ENCODE measurements at places on chromosomes 1 and 21.
A peak's percentile ranks its signal among the peaks of the same experiment; 100 is the strongest.

GRCh38 chr1:176531036-176531435 is 68.1 kb downstream of the PAPPA2 start:
- DNase-seq: no peak

GRCh38 chr1:43621386-43621785 is 28.6 kb upstream of the KDM4A start:
- no peak for DNase-seq

GRCh38 chr1:27106561-27107323 is 48.2 kb downstream of the SLC9A1 start:
- no peak for DNase-seq

- no peak for DNase-seq
These were observed 4.5 kb downstream of the CDKN2C start for GRCh38 chr1:50974618-50974935.

GRCh38 chr1:201982082-201982622 is 296 bp upstream of the RNPEP start:
- DNase-seq: peak; percentile 48

DNA sequence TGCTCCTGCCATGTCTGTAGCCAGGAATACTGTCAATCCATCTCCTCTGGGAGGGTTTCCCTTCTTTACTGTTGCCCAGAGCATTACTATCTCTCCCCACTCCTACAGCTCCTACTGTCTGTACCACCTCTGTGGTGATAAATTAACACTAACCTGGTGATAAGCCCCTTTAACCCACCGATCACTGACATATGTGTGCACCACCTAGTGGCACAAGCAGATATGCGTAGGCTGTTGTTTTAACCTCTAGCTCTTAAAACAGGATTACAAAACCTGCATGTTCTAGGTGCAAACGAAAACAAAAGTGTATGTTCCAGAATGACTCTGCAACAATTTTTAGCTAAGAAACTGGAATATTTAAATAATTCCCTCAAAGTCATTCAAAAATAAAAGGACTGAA is 93.9 kb upstream of the BEND5 start:
- no peak for DNase-seq

GRCh38 chr1:94565901-94566300 is 24.3 kb upstream of the F3 start:
- no peak for DNase-seq

GRCh38 chr1:33640114-33640660 is 167.7 kb downstream of the ZSCAN20 start:
- DNase-seq: no peak

- no peak for DNase-seq
These were observed 23.8 kb upstream of the FAM163A start for GRCh38 chr1:179719272-179719671.

DNA sequence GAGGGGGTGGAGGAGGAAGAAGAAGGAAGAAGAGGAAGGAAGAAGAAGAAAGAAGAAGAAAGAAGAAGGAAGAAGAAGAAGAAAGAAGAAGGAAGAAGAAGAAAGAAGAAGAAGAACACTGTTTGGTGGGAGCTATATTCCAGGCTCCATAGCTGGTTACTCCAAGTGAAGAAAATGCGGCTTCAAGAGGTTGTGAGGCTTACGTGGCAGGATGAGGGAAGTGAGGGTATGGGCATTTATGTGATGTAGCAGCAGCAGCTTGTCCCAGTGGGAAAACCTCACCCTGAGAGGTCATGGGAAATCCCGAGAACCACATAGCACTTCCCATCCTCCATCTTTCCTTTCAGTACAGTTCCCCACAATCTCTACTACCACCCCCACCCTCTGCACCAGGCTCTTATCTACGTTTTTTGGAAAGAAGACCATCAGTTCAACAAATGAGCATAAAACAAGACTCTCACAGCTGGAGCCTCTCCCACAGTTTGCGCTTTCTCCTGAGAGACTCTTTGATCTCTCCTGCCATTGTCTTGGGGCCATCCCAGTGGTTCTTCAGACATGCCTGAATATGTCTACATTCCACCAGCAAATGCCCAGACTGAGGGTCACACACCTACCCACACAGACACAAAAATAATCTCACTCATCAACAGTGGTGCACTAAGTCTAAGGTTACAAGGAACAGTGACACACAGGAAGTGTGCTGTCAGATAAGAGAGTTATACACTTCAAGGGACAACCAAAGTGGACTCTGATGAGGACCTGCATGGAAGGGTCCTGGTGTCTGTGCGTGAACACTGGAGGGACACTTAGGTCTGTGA is 77.9 kb upstream of the KCNJ15 start:
- no peak for DNase-seq

DNA sequence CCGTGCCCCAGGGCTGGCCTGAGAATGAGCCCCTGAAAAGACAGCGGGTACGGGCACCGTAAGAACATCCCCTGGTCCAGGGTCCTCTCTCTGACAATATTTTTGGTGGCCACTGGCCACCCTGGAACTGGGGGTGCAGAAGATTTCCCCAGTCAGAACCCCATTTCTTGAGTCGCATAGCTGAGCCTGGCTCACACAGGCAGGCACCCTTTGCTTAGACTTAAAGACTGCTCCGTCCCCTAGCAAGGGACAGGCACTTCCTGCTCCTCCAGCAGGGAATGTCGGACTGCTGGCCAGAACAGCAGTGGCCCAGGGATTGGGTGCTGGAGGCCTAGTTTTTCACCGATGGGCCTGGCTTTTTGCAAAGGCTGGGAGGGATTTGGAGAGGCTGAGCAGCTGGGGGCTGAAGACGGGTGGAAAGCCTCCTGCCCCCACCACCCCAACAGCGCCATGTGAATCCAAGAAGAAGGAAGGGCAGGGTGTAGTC is 4.3 kb downstream of the OLIG2 start:
- DNase-seq: no peak

DNA sequence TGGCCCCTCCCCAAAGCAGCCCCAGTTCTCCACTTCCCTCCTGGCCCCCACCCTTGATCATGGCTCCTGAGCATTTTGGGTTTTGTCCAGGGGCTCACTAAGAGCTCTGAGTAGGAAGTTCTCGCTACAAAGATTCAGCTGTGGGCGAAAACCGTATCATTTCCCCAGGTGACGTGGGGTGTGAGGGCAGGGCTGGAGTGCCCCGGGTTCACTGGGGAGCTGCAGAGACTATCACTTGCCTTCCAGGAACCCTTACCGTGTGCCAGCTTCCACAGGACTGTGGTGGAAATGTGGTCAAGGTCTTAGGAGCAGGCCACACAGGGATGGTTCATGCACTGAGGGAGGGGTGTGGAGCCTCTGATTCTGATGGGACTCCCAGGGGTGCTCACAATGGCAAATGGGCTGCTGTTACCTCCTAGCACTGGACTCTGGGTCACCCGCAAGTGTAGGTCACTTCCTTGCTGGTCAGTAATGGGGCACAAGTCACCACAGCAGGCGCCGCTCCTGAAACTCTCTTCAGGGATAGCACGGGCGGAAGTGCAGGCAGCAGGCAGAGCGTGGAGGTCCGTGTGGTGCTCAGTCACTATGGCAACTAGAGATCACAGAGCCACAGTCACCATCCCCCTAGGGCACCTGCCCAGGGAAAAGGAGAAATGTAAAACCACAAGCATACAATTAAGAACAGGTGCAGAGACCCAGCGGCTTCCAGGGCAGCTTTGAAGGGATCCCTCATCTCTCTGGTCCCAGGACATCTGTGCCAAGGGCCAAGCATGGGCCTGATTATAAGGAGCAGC is 35.4 kb downstream of the RSPH1 start:
- DNase-seq: no peak

GRCh38 chr1:95201905-95202304 is 32.1 kb upstream of the RWDD3 start:
- DNase-seq: no peak

DNA sequence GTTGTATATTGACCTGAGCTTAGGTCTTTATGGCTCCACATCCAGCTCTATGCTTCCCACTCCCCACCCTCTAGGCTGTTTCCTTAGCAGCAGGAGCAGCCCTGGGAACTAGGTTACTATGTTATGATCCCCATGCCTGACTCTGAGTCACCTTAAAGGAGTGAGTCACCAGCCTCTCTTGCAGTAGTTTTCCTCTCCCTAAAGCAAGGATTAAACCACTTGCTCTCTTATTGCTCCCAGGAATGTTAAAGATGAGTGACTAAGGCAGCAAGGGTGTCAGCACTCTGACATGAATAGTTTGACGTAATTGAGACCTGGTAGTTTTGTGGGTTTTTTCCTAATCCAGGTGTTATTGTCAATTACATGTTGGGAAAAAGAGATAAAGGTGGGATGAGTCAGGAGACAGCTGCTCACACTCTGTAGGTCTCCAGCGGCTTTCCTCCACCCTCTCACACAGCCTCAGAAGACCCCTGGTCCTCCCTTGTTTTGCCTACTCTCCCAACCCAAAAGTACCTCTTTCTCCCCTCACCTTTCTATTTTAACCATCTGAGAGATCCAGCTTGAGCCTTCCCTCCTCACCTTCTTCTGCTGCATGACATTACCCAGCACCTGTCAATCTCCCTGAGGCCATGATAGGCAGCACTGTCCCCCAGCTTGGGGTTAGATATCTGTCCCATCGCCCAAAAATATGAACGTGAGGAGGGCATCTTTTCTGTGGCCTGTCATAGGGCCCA is 369.1 kb upstream of the VAMP3 start:
- no peak for DNase-seq

DNA sequence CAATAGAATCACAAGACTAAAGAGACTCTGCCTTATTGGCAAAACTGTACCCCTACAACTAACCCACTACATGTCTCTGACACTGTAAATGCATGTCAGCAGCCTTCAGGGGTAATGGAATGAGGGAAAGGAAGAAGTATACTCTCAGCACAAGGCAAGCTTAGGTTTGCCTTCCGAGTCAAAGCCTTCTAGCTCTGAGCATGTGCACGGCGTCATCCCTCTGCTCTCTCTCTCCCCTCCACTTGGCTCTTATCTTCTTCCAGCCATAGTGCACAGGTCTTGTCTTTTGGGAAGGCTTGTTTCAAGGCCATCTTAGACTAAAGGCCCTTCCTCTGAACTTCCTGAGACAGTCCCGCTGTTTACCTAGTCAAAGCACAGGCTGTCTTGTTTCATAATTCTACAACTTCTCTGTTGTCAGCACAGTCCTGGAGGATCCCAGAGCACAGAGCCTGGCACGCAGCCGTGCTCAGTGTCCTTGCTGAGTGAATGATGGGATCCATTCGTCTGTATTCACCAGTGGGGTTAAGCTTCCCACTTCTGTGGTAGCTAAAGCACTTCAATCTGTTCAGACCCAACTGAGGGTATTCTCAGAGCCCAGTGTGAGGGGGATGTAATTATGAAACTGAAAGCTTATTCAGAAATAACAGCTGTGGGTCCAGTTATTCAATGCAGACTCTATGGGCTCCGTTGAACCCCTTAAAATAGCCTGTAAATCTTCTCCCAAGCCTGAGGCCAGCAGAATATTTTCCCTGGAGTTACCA is 166.5 kb upstream of the PLD5 start:
- no peak for DNase-seq

GRCh38 chr1:197200272-197200899 is 53.9 kb upstream of the ASPM start:
- no peak for DNase-seq

- DNase-seq: no peak
These were observed 514 bp downstream of the FAM43B start for GRCh38 chr1:20552728-20553445.

DNA sequence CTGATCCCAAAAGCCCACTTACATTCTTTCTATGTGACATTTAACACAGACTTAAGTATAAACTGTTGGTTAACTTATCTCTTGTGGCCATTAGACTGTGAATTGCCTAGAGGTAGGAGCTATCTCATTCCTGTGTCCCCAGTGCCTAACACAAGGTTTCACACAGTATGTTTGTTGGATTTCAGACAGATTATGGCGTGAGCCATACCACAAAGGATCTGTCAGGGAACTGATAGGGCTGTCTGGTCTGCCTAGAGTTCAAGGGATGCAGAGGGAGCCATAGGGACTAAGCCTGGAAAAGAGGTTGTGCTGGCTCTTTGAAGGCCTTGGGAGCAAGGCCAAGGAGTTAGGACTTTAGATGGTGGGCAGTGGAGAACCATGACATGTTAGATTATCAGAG is 40.0 kb downstream of the MEF2D start:
- DNase-seq: no peak

DNA sequence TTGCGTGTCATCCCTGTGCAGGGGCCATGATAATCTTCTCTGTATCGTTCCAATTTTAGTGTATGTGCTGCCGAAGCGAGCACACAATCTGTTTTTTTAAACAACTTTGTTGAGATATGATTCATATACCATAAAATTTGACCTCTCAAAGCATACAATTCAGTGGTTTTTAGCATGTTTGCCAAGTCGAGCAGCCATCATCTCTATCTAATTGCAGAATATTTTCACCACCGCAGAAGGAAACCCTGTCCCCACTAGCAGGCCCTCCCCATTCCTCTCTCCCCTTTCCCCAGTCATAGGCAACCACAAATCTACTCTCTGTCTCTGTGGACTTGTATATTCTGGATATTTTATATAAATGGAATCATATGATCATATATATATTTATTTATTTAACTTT is 78.7 kb upstream of the TINAGL1 start:
- no peak for DNase-seq

- DNase-seq: no peak
These were observed 75.7 kb downstream of the GALNT2 start for GRCh38 chr1:230142608-230143210.

DNA sequence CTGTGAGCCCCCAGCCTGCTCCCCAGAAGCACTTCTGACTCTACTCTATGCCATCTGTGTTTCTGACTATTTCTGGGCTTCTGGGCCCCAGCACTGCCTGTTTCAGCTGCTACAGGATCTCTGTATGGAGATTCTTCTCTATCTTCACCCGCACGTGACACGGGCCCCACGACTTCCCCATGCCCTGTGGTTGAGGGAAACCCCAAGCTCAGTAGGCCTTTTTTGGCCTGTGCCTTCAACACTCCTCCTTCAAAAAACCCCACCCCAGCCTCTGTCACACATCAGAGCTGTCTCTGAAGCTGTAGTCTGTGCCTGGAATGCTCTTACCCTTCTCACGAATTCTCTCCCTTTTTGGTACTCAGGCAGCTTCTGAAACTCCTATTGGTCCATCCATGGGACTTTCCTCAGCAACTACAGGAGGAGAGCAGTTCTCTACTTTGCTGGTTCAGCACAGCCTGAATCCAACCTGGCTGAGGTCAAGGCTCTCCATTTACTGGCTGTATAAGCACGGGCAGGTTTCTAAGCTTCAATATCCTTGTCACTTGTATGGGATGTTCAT is 2.0 kb upstream of the NID1 start:
- DNase-seq: peak; percentile 52

- peak; percentile 28 for DNase-seq
These were observed 186.5 kb downstream of the FASLG start for GRCh38 chr1:172845371-172845770.

DNA sequence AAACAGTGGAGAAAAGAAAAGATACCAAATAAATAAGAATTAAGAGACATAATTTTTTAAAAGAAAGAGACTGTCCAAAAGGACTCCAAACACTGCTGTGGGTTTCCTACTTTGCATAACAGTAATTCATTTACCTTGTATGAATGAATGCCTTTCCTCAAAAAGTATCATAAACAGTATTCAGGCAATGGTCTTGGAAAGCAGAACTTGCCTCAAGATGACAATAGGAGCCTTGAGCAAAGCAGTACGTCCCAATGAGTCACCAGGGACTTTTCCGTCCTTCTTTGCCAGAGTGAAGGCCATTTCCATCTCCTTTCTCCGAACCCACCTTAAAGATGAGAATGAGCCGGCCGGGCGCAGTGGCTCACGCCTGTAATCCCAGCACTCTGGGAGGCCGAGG is 186.4 kb downstream of the ZBTB18 start:
- DNase-seq: no peak
